ENCODE measurements at places on chromosomes 12 and 14.

GRCh38 chr14:51451561-51451960, 200.1 kb upstream of the FRMD6 start:
- DNase-seq, result no peak

DNA sequence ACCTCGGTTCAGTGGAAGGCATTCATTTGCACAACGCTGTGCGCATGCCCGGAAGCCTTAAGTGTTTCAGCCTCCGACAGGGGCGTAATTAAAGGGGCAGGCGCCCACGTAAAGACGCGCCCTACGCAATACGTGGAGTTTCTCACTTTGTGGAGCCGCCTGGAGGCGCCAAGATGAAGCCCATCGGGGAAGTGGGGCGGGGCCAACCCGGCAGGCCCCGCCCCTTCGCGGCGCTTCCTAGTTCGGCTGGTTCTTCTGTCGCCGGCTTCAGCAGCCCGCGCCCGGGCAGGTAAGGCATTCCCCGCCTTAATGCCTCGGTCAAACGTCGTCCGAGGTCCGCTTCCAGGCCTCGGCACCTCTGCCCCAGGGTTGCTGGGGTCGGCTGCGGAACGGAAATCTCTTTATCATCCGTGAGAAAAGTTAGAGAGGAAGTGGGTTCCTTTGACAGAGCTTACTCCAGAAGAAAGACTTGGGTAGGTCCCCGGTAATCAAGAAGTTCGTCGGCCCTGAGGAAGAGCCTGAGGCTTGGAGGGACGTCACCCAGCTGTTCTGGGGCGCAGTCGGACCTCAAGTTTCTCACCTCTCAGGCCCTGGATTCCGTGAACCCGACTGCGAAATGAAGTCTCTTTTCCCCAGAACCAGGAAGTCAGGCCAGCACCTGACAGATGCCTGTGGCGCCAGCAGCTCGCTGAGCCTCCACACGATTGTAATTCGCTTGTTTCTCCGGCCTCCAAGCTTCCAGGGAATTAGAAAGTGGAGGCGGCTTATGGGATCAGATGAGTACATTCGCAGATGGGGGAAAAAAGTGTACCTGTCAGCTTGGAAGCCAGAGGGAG, at the start of the genes IRAK4 and PUS7L:
Gene IRAK4, plus strand, starts transcription at position 224 of the 836 bp plus-strand sequence. CDS start 9,161 bp downstream, outside the sequence.
Gene PUS7L, minus strand, starts transcription at position 63 of the 836 bp plus-strand sequence. CDS start 3,545 bp downstream, outside the sequence.
- peak; percentile 98 for DNase-seq

GRCh38 chr12:76275511-76276093, 72.6 kb downstream of the BBS10 start:
- DNase-seq, result peak; percentile 27

DNA sequence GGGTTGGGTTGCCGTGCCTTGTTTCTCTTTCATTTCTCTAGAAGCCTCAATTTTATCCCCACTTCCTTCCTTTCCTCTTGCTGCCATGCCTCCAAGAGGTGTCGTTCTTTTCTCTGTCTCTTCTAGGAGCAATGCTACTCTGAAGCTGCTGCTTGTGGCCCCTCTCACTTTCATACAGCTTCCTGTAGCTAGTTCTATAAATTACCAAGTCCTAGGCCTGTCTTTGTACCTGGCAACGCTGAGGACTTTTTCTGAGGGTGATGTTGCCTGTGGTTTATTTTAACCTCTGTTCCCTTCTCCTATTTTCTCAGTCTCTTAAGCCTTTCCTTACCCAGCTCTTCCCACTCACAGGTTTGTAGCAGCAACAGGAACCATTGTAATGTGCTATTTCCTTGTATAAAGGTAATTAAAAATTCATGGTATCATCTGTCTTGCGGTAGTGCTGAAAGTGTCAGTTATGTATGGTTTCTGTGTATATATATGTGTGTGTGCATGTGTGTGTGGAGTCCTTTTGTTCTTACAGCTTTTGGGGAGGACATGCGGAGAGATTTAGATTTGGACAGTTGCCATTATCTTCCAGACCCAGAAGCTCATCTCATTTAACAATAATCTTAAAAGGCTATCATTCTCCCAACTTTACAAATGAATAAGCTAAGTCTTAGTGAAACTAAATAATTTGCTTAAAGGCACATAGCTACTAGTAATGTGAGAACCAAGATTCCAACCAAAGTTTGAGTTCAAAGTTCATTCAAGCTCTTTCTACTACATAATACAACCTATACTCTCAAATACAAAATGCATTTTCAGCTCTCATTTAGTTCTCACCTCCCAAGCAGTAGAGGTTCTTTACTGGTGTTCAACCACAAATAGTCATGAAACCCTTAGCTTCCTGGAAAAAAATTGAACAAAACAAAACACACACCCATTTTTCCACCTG, 43.8 kb downstream of the DDHD1 start:
- DNase-seq, result peak; percentile 68

DNA sequence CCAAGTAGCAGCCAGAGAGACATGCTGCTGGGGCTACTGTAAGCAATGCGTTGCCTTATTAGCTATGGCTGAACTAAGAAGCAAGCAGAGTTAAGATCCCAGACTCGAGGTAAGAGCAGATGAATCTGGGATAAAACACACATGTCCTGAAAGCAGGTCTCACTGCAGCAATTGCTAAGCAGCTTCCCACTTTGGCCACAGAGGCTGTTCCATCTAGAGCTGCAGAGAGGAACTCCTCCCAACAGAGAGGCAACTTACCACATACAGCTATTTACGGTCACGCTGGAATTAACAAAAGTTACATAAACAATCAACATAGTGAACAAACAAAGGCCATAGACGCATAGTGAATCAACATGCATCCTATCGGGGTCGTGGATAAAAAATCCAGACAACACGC, 90.2 kb downstream of the KSR2 start:
- no peak for DNase-seq

GRCh38 chr14:75113932-75114539, 12.8 kb downstream of the NEK9 start:
- no peak for DNase-seq

- DNase-seq, result peak; percentile 53
Observed at GRCh38 chr14:45252366-45253069, 484 bp downstream of the MIS18BP1 start.

DNA sequence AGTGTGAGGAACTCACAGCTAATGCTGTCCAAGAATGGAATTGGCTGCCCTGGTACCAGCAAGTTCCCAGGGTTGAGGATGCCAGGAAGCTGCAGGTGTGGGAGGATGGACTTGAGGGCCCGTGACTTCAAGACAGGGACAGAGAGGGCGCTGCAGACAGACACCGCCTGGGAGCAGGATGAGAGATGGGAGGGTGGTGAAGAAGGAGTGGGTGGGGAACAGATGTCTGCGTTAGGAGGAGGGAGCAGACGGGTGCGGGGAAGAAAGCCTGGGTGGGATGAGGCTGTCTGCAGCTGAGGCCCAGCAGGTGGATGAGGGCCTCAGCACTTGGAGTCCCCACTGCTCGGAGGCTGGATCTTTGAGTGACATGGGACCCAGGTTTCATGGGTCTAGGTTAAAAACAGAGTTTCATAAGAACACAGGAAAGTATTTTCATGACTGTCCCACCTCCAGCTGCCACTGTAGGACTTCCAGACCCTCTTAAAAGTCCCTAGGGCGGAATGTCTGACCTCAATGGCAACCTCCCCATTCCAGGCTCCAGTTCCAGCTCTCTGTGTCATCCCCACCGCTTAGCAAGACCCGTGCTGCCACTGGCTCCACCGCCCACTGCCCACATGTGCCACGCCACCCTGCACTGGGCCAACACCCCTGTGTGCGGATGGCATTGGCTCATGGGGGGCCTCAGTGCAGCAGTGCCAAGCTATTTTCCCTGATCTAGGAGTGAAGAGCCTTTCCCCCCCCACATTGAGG, 70.3 kb upstream of the SCN8A start:
- no peak for DNase-seq

GRCh38 chr12:32921397-32921796, 24.8 kb upstream of the PKP2 start:
- DNase-seq, result no peak

GRCh38 chr14:22653012-22653621, 9.0 kb upstream of the OR6J1 start:
- DNase-seq, result peak; percentile 63

GRCh38 chr12:132089407-132089910, 54.7 kb downstream of the DDX51 start:
- no peak for DNase-seq

- no peak for DNase-seq
Observed at GRCh38 chr14:24258548-24259265, 4.3 kb downstream of the TGM1 start.

DNA sequence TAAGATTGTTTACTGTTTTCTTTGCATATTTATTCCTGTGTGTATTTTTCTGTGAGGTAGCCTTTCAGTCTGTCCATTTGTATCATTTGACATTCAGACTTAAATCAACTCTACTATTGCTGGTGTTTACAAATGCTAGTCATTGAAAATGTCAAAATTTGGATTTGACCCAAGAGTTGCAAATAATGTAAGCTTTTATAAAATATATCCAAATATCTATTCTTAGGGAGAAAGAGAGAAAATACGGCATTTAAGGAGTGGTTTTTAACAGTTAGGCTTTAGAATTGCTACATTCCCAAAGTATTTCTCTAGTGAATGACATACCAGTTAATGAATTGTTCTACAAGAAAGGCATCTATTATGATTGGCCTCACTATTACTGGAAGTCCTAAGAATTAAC, 37.9 kb downstream of the FRS2 start:
- no peak for DNase-seq

DNA sequence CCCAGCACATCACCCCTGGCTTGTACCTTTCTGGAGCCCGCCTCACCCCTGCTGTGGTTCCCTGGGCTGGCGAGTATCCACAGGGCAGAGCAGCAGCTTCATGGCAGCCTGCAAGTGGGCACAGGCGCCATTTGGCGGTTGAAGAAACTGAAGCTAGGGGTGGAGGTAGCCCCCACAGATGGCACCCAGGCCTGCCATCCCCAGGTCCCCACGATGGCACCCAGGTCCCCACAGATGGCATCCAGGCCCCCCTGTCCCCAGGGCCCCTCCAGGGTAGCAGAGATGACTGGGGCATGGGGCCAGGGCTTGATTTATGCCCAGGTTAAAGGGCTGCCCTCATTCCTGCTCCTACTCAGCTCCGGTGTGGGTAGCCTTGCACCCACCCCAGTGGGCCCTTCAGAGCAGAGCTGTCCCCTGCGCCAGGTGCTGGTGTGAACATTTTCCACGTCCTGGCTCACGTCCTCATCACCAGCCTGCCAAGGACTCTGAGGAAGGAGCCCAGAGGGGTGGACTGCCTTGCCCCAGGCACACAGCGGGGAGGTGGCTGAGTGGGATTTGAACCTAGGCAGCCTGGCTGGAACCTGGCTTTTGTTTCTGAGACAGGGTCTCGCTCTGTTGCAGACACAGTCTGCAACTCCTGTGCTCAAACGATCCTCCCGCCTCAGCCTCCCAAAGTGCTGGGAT, 8.7 kb downstream of the MMP17 start:
- DNase-seq, result no peak

DNA sequence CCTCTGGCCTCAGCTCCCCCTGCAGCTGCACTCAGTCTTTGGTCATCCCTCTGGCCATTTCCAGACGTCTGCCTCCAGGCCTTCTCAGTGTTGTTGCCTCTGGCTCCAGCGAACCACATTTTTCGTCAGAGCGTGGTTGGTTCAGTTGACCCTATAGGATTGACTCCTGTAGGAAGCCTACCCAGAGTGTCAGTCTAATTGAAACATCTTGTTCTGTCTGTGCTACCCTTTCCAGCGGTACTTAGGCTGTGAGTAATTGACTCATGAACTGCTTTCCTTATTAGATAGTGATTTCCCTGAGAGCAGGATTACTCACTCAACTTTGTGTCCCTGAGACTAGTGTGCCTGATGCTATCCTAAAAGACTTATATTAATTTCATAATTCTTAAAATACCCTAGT, 373.2 kb downstream of the ATP23 start:
- DNase-seq, result no peak

- DNase-seq, result no peak
Observed at GRCh38 chr14:75204116-75204515, 27.7 kb upstream of the TMED10 start.

DNA sequence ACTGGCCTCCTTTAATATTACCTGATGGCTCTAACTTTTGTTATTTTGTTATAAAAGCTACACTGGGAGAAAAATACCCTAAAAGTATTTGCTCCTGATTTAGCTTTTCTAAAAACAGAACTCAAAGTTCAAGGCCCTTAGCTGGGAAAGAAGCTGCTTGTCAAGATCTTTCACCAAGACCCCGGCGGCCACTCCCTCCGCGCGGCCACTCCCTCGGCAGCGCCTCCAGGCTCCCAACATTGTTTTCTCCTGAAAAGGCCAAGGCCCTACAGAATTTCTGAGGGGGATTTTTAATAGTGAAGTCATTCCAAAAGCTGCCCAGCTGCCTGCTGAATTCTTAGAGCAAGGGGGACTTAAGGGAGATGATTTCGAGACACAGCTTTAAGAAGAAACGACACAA, 96.4 kb downstream of the NTN4 start:
- no peak for DNase-seq

- DNase-seq, result no peak
Observed at GRCh38 chr12:29544428-29545101, 47.1 kb upstream of the OVCH1 start.

DNA sequence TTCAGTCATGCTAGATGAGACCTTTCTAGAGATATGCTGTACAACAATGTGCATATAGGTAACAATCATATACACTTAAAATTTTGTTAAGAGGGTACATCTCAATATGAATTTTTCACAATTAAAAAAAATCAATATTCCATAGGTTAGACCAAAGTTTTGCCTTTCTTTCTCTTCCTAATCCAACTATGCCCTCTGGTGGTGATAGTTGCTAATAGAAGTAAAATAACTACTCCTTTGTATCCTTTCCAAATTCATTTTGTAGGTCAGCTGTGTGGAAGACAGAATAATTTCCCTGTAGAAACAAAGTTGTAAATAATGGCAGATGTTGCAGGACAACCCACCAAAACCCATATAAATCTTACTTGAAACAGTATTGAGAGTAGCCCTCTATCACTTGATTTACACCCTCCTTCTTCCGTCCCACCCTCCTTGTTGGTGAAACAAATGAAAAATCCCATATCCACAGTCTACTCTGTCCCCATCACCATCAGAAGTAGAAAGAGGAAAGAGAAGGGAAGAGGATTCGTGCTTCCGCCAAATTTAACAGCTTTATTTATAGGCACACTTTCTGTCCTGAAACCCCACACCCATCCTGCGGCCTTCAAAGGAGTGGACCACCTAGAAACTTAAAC, 34.2 kb upstream of the KICS2 start:
- DNase-seq, result peak; percentile 64

GRCh38 chr12:110217996-110218674, 62.9 kb upstream of the ATP2A2 start:
- no peak for DNase-seq

GRCh38 chr12:49808686-49809380, 19.4 kb downstream of the NCKAP5L start:
- no peak for DNase-seq

DNA sequence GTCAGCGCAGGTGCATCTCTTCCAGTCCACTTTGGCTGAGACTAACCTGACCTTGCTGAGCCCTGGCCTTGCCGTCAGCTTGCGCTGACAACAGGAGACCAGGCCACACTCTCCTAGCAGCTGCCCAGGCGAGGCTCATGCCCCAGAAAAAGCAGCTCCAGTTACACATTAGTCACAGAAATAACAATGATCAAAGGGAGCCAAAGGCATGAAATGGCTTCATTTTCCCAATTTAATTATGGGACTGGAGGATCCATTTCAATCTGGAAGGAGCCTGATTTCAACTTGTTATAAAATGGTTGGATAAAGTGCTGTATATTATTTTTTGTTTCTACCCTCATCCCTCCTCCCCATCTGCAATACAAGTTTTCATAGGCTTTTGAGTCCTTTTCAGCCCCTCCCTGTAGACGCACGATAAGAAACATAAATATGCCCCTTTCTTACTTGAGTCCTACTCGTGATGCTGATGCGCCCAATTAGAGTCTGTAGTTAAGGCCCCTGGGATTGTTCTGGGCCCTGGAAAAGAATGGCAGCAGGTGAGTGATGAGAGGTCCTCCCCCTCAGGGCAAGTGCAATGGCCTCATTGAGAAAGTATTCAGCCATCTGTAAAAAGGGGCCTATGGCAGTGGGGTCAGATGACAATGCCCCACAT, 376.0 kb downstream of the C12orf75 start:
- DNase-seq, result no peak

GRCh38 chr12:104653730-104654664, 197.2 kb downstream of the CHST11 start:
- peak; percentile 68 for DNase-seq

All from NB4 (cell line).